ENCODE measurements at places on chromosomes 3 and 15.

DNA sequence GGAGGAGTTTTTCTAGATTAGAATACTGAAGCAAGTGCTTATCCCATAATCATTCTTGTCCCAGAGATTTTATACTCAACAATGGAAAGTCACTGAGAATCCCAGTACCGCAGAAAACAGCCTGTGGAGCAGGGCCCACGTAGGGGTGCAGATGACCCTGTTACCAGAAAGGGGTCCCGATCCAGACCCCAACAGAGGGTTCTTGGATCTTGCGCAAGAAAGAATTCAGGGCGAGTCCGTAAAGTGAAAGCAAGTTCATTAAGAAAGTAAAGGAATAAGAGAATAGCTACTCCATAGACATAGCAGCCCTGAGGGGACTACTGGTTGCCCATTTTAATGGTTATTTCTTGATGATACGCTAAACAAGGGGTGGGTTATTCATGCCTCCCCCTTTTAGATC is 2.6 kb downstream of the GCNT3 start:
- no peak for DNase-seq

DNA sequence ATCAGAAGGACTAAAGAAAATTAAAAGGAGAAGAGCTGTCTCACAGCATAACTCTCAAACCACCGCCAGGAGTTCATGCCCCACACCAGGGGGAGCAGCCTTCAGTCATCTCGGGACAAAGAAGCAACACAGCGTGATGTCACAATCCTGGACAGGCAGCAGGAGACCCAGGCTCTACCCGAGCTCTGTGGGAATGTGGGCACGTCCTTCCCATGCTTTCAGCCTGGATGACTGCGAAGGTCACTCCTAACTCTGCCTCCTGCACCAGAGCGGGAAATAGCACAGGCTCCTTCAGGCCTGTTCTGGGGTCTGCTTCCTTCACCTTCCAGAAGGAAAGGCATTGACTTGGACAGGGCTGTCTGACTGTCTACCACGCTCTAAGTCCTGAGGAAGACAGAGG is 31.3 kb downstream of the NOX5 start:
- no peak for DNase-seq

DNA sequence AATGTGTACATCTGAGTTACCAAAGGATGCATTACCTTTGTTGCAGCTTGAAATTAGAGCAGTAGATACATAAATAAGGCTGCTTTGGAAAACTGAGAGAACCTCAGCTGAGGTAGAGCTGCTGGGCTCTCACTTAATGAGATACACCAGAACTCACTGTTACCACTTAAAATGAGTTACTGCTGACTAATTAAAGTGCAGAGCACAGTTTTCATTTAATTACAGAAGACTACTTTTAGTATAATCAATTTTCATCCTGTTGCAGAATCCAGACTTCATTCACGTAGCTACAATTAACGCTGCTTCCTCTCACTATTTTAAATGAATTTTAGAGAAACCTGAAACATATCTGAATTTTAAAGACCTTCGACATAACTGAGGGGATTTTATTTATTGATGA is 169.5 kb downstream of the USP13 start:
- no peak for DNase-seq

DNA sequence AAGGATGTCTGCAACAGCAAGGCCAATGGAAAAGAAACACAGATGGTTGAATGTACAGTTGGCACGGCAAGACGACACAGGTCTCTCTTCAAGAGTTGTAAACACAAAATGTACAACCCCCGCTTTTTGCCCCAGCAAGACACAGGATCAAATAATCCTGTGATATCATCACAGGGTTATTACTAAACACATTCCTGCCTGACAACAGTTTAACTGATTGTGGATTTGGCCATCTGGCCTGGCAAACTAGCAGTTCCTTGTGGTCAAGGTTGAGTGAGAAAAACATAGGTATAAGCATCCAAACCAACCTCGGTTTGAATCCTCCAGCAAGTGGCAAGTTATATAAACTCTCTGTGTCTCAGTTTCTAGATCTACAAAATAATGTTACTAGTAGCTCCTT is 23.4 kb downstream of the PARP16 start:
- no peak for DNase-seq

DNA sequence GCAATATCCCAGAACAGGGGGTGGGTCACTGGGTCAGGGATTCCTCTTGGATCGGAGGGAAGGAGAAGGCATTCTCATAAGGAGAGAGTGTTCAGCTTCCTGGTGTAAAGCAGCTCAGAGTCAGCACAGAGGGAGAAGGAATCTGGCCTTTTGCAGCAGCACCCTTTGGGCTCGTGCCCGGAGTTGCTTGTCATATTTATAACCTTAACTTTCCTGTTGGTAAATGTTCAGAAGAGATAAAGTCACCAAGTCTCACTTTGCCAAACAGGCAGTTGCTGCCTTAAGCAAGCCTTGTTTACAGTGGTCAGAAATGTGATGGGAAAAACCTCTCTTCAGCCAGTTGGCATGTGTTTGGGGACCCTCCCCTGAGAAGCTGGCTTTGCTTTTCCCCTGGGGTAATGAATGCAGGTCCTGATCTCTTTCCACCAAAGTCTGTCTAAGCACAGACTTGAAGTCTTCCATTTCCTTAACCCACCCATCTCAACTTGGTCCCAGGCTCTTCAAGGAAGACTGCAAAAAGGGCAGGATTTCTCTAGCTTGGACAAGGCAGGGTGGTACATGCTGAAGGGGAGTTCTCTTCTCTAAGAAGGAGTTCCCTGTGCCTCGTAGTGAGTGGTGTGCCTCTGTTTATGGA is 206.9 kb upstream of the BHLHE40 start:
- no peak for DNase-seq

DNA sequence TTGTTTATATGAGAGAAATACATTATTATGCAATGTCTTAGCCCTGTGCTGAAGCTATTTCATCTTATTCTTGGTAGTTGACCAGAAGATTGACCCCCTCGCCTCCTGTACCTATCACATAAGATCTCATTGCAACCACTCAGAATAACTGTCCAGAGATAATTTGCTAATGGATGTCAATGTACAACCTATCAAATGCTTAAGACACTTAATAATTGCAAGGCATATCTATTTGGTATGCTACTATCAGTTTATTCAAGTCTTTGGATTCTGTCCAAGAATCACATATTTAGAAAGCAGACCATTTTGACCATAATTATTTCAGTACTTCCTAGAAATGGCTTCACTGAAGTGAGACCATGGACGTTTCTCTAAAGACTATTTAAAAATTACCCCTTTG is 241.6 kb downstream of the GAP43 start:
- no peak for DNase-seq

DNA sequence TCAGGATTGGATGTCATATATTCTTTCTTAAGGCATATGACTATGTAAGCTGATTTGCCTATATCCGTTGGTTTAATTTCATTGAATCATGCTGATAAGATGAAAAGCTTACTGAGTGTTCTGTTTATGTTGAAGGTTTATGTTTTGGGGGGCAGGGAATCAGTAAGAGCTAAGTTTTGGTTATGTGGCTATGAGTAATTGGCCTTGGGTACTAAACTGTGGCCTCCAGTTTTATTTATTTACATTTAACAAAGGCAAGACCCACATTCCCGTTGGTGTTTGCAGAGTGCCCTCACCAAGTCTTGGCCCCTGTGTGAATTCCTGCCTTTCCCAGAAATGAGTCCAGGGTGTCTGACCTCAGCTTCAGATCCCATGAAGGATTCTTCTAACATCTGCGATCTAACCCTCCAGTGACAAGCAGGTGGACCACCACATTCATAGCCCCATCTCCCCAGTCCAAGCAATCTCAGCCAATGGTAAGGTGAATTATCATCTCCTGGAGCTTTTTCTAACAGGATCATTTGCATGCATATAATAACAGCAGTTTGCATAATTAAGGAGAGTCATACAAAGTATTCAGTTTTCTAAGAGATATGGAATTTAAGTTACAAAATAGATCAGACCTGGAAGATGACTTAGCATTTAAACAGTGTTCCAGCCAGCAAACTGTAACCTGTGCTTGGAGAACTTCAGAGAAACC is 27.4 kb downstream of the GLDN start:
- no peak for DNase-seq

DNA sequence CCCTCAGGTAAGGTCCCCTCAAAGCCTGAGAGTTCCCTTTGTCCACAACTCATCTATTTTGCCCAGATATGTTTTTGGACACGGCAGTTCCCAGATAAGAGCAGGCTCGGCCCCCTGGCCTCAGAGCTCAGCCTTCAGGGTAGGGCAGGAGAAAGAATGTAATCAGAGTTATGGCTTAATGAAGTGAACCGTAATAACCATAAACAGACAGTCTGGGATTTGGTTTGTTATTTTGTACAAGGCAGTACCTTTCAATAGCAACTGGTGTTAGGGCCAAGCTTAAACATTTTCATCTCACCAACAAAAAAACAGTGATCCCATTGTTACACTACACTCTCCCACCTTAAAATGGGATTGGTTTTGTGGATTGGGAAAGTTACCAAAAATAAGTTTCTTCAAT is 12.2 kb upstream of the ALDH1A3 start:
- no peak for DNase-seq

GRCh38 chr3:153577059-153577736 is 415.2 kb downstream of the RAP2B start:
- DNase-seq = no peak

DNA sequence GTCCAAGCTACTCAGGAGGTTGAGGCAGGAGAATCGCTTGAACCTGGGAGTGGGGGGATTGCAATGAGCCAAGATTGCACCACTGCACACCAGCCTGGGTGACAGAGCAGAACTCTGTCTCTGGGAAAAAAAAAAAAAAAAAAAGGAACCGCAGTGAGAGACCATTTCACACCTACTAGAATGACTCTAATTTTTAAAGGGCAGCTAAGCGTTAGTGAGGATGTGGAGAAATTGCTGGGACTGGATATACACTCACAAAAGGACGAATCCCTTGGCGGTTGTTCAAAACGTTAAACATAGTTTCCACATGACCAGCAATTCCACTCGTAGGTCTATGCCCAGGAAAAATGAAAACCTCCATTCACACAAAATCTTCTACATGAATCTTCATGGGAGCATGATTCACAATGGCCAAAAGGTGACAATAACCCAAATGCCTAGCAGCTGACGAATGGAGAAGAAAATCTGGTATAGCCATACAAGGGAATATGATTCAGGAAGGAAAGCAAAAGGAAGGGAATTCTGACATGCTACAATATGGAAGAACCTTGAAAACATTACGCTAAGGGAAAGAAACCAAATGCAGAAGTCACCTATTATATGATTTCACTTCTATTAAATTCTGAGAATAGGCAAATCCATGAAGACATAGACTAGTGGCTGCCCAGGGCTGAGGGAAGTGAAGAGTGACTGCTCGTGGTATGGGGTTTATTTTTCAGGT is 127.0 kb downstream of the CHSY1 start:
- DNase-seq = no peak

DNA sequence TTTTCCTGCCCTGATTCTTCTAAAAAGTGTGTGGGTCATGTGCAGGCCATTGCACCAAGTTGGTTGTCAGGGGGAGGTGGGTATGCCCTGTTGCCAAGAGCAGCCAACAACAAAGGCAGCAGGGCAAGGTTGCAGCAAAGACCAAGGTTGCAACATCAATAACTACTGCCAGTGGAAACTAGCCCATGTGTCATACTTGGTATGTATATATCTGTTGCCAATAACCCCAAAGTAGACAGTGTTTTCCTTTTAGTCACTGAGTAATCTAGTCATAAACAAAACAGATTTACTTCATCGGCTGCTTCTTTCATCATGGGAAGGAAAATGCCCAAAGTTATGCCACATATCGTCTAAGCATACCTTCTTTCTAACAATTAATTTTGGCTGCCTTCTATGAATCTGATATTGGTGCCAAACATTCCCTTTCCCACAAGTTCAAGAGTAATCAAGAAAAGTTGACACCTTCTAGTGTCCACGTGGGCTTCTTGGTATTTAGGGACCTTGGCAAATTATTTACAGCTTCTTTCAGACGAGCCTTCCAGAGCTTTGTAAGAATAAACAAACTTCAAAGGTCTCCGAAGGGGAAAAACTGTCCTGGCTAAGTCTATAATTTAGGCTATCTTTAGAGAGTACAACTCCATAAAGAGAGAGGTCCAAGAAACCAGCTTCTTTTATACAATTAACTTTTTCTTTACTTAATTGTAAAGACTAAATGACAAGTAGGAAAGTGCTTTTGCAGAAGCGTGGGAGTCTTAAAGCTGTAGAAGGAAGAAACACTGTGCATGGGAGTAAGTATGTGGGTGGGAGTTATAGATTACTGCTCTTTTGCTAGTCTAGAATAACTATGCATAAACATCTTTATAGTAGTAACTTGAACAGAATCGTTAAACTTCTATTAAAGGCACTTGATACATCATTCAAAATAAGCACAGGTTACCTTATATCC is 10.0 kb upstream of the MBNL1 start:
- DNase-seq = no peak

DNA sequence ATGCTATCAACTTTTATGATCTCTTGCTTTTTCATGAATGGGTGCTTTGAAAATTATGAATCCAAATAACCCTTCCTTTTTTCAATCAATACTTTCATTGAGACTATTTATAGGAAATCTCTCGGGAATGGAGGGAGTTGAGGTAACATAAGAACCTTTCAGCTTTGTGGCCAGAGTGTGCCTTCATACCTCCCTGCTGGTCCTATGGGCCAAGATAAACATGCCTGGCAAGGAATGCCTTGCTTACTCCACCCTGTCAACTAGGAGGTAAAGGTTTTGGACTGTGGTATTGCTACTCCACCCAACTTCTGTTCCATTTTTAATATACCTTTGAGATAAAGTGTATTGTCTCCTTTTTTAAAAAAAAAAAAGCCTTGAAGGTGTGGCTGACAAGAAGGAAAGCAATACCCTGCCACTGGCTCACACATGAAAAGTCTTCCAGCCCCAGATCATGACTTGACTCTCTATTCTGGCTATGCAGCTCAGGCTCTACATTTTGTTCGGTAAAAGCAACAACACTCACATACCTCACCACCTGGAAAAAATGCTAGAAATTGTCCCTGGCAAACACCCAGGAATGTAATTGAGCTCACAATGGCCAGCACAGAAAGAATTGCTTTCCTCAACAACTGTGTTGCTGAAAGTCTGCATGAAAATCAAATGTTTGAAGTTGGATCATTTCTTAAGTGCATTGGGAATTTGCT is 35.8 kb downstream of the COL8A1 start:
- DNase-seq = no peak

GRCh38 chr3:130517602-130518001 is 625 bp downstream of the COL6A6 start:
- DNase-seq = no peak

- DNase-seq = no peak
Observed at GRCh38 chr3:172551874-172552273, 28.6 kb upstream of the TNFSF10 start.

DNA sequence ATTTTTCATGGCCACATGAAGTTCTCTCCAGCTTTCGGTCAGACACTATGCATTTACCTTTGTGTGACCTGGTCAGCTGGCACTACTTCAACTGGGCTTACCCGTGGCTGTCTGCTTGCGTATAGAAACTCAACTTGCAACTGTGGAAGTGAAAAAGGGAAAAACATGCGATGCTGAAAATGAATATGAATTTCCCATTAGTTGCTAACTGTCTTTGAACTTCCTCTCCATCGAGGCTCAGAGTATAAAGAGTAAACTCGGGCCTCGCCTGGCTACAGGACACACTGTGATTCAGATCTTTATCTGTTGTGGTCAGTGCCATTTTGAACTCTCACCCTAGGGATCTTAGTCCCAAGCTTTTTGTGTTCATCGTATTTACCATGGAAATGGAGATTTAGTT is 26.8 kb downstream of the NFKBIZ start:
- no peak for DNase-seq

- DNase-seq = no peak
Observed at GRCh38 chr3:16448639-16449070, 64.8 kb downstream of the RFTN1 start.

All from stimulated activated CD4-positive, alpha-beta T cell treated with anti-CD3 and anti-CD28 coated beads, Interleukin-1b, Interleukin-23, amount 100 ng/mL, for 1 hour (primary cell).